Stimulated activated CD4-positive, alpha-beta T cell treated with anti-CD3 and anti-CD28 coated beads, Interleukin-12 subunit alpha, Interleukin-12 subunit beta, amount 100 ng/mL, for 48 hours (primary cell): ENCODE measurements at places on chromosomes 1 and 21.

- no peak for DNase-seq
Measured at GRCh38 chr1:83064589-83065242, 934.2 kb downstream of the TTLL7 start.

DNA sequence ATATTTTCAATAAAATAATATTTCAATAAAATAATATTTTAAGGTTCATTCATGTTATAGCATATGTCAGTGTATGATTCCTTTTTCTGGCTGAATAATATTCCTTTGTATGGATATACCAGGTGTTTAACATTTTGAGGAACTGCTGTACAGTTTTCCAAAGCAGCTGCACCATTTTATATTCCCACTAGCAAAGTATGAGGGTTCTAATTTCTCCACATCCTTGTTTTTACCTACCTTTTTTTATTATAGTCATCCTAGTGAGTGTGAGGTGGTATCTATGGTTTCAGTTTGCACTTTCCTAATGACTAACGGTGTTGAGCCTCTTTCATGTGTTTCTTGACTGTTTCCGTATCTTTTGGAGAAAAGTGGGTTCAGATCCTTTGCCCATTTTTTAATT lies 5.2 kb downstream of the DEGS1 start:
- no peak for DNase-seq

GRCh38 chr1:216528816-216529215 lies 105.6 kb upstream of the USH2A start:
- no peak for DNase-seq

- DNase-seq, result no peak
Measured at GRCh38 chr1:233480198-233480597, 133.7 kb upstream of the KCNK1 start.

DNA sequence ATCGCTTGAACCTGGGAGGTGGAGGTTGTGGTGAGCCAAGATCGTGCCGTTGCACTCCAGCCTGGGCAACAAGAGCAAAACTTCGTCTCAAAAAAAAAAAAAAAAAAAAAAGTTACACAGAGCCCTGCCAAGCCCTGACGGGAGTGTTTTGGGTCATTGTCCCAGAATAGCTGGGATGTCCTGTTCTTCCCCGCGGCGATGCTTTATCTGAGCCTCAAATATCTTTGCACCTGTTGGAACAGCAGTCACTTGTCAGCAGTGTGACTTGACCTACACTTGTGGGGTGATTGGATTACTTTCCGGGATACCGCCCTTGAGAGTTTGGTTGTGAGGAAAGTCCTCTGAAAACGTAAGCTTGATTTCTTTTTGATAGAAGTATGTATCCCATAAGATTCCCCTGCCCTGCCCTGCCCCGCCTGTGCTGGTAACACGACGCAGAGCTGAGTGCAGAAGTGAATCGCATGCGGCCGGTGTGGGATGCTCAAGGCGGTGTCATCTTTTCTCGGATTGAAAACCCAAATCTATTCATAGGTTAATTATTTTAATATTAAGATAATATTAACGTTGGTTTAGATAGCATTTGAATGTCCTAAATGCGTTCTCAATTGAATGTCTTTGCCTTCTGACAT lies 50.9 kb downstream of the PCNT start:
- DNase-seq, result no peak

GRCh38 chr1:222772996-222773379 lies 36.0 kb downstream of the FAM177B start:
- DNase-seq, result no peak

- no peak for DNase-seq
Measured at GRCh38 chr1:234509457-234510328, 30.7 kb upstream of the TARBP1 start.

DNA sequence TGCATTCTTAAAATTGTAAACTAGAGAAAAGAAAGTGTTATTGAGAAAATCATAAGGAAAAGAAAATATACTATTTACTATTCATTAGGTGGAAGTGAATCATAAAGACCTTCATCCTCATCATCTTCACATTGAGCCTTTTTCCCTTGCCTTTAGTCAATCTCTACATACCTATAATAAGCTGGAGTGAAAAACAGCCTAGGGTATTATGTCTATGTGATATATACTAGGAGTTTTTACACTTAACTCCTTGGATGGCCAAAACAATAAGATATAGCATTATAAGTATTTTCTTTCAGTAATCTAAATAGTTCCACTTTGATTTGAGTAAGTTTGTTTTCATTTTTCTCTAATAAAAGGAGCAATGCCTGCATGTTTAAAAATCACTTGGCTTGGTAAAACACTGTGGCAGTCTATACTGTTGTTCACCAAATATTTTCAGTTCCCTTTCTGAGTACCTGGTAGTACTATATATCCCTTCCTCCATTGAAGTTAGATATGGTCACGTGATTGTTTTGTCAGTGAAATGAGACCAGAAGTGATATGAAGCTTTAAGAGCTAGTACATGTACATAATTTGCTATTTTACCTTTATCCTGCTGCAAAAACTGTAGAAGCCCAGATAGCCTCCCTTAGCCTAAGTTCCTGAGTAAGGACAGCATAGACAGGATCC lies 78.3 kb downstream of the CLEC20A start:
- DNase-seq, result no peak

- DNase-seq, result no peak
Measured at GRCh38 chr1:43059640-43060574, 101.2 kb upstream of the SLC2A1 start.

GRCh38 chr1:42680921-42681683 lies 1.1 kb upstream of the YBX1 start:
- DNase-seq, result no peak

- DNase-seq, result peak; percentile 55
Measured at GRCh38 chr1:206030714-206031113, 7.0 kb upstream of the CTSE start.
